ENCODE measurements at places on chromosomes 5 and 9. TPM values are rescaled to one million over a fixed set of nuclear protein-coding genes. Genes with fewer than 3 reads are reported as not detected.
A peak's percentile ranks its signal among the peaks of the same experiment; 100 is the strongest.

GARIN3 gene
- 0.09 TPM for total RNA-seq

CDHR2 gene
- total RNA-seq, result 0.50 TPM

PIP5K1B gene
- total RNA-seq, result 0.17 TPM

PPP2R2B gene
- 1.0 TPM for total RNA-seq

CXXC5 gene
- 2.7 TPM for total RNA-seq

CNTFR gene
- not detected for total RNA-seq

C5orf58 gene
- total RNA-seq, result not detected

SV2C gene
- 0.45 TPM for total RNA-seq

IFNB1 gene
- not detected for total RNA-seq

GRCh38 chr9:93450945-93451815, at the start of gene FAM120A:
Gene FAM120A (plus strand): TSS chr9:93451685. CDS start chr9:93451916, 231 bp downstream.
- ATAC-seq, result peak; percentile 78

DNA sequence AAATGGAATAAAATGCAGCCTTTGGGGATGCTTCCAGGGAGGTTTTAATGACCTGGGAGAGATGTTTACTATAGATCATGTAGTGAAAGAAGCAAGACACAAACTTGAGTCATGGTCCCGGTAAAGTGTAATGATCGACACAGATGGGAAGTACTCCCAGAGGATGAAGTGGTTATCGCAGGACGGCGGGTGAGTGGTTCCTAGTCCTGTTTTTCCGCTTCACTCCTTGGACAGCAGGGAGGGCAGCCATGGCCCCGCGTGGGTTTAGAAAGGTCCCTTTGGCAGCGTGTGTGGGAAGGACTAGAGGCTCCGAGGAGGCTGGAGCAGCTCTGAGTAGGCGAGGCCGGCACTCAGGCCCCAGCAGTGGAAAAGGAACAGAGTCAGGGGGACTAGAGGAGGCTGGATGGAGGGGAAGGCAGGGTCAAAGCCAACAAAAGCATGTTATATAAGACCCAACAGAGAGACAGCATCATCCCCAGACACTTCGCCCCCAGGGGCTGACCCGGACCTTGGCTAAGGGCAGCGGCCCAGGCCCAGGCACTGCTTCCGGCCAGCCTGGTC, 49.2 kb upstream of the STXBP1 start:
- no peak for ATAC-seq

GRCh38 chr9:127166651-127167524, 44.5 kb upstream of the ANGPTL2 start:
- no peak for ATAC-seq

DNA sequence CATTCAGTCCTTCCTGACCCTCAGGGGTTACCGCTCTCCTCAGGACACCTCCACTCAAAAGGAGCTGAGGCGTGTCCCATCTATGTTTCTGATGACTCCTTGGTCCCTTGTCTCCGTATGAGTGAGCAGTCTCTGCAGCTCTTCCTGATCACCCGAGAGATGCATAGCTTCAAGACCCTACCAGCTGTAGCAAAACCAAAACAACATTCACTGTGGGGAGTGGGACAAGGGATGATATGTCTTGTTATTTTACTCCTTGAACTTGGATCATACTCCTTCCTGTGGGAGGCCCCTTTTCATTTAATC, 14.4 kb downstream of the GLDC start:
- ATAC-seq, result peak; percentile 70

- ATAC-seq, result no peak
These were observed 31.1 kb downstream of the TUT7 start for GRCh38 chr9:86322973-86323644.

- ATAC-seq, result no peak
These were observed 4.9 kb upstream of the CPLX2 start for GRCh38 chr5:175866377-175866907.

DNA sequence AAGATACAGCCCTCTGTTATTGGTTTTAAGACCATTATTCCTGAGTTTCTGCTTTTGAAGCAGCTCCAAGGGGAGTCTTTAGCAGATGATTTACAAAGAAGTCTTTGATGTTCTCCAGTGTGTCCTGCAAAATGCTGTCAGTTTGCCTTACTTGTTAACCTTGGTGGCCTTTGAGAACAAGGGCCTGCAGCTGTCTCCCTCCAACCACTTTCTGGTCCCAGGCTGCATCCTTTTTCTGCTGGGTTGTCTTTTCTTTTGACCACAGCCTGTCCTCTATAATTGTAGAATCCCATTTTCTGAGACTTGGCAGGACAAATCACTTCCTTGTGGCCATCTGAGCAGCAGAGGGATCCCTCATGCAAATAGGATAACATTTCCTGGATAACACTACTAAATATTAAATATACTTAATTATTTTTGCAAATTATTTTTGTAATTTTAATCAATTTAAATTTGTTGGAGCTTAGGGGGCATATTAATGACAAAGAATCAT, 281.4 kb downstream of the DMRT2 start:
- ATAC-seq, result no peak

- ATAC-seq, result no peak
These were observed 12.0 kb upstream of the TOR2A start for GRCh38 chr9:127746959-127747569.

GRCh38 chr9:110065532-110065931, 142.4 kb downstream of the C9orf152 start:
- no peak for ATAC-seq

DNA sequence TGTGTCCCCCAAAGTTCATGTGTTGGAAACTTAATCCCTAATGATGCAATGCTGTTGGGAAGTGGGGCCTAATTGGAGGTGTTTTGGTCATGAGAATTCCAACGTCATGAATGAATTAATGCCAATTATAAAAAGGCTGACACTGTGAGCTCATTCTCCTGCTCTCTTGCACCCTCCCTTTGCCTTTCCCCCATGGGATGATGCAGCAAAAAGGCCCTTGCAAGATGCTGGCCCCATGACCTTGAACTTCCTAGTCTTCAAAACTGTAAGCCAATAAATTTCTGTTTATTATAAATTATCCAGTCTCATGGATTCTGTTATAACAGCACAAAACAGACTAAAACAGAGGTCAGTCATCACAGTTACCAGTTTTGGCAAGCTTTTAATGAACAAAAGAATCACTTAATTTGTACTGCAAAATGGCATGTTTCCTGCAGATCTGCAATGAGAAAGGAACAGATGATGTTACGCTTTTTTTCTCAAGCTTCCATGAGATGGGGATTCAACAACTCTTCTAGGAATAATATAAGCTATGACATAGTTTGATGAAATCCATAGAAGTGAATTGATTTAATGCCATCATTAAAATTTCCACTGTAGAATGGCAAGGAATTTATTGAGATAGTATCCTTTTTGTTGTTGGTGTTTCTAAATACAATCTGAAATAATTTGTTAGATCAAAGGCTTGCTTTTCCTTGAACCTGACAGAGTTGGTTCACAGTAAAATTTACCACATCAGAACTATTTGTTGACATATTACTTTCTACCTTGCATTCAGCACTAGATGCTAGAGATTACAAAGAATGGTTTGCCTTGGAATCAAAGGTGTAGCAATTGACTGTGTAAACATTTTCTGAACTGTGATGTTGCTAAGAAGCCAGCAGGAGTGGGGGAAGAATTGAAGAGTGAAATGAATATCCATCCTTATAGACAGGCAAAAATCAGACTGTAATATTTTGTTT, 29.3 kb upstream of the RFK start:
- peak; percentile 43 for ATAC-seq

- no peak for ATAC-seq
These were observed 337.5 kb downstream of the CDH9 start for GRCh38 chr5:26700759-26701384.

DNA sequence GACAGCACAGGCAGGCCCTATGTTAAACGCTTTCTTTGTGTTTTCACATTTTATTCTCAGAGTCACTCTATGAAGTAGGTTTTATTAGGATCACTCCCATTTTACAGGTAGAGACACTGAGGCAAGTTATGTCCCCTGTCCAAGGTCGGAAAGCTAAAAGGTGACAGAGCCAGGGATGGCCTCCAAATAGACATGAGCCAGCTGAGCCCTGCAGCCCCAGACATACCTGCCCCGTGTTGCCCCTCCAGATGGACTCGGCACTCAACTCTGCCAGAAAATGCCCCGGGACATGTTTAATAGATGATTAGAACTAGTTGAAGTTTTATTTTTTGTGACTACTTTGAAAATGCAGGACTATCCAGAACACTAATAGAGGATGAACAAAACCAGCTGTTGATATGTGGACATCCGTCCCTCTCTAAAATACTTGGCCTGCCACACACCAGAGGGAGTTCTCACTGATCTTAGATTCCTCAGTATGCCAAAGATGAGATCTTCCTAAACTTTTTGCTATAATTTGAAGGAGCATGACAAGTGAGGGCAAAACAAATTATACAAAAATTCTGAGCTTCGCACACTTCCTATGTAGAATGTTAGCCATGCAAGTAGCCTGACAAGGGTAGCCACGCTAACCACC, 258.6 kb upstream of the ADAMTS16 start:
- no peak for ATAC-seq

DNA sequence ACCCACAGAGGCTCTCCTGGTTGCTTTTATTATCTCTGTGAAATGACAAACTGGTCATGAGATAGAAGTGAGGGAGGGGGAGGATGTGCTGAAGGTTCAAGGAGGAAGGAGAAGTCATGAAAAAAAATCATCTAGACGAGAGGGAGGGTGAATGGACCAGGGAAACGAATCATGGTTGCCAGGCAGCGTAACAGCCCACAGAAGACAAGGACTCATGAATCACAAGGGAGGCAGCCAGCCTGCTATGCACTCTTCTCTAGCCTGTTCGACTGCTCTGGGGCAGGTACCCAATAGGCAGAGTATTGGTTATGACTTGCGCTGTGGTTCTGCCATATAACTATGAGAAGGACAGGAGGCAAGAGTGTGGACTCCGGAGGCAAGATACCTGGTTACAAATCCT, 475.2 kb downstream of the CDK5RAP2 start:
- ATAC-seq, result no peak

GRCh38 chr5:53291047-53291446, 181.5 kb upstream of the MOCS2 start:
- no peak for ATAC-seq

All from activated T-helper 17 cell treated with anti-CD3 and anti-CD28 coated beads, Interleukin-2, amount 50 U/mL, for 72 hours (primary cell).